BJ (cell line): ENCODE measurements at places on chromosomes 11 and 22.

DNA sequence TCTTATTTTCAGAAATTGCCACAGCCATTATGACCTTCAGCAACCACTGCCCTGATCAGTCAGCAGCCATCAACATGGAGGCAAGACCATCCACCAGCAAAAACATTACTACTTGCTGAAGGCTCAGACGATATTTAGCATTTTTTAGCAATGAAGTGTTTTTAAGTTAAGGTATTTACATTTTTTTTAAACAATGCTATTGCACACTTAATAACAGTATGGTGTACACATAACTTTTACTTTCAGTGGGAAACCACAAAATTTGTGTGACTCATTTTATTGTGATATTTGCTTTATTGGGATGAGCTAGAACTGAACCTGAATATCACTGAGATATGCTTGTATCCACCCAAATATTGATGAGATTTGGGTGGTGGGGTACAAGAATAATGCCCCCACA is 110.9 kb downstream of the TSPAN18 start:
- DNase-seq = peak; percentile 25

- DNase-seq = no peak
Observed at GRCh38 chr11:33753304-33753967, 17.2 kb upstream of the CD59 start.

DNA sequence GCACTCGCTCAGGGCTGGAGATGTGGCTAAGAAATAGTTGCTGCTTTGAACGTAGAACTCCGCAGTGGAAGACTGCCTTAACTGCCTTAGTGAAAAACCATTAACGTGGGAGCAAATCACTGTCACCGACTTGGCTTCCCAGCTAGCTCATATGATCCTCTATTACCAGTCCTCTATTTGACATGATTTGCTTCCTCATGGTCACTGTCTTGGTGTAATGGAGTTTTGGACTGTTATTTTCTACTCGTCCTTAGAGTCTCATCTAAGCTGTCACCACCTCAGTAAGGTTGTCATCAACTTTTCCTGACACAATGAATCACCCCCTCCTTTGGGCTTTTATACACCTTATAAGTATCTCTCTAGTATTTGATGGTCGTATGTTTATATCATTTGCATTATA is 167.1 kb upstream of the NARS2 start:
- DNase-seq = no peak

- no peak for DNase-seq
Observed at GRCh38 chr11:106815209-106815608, 203.1 kb downstream of the GUCY1A2 start.

DNA sequence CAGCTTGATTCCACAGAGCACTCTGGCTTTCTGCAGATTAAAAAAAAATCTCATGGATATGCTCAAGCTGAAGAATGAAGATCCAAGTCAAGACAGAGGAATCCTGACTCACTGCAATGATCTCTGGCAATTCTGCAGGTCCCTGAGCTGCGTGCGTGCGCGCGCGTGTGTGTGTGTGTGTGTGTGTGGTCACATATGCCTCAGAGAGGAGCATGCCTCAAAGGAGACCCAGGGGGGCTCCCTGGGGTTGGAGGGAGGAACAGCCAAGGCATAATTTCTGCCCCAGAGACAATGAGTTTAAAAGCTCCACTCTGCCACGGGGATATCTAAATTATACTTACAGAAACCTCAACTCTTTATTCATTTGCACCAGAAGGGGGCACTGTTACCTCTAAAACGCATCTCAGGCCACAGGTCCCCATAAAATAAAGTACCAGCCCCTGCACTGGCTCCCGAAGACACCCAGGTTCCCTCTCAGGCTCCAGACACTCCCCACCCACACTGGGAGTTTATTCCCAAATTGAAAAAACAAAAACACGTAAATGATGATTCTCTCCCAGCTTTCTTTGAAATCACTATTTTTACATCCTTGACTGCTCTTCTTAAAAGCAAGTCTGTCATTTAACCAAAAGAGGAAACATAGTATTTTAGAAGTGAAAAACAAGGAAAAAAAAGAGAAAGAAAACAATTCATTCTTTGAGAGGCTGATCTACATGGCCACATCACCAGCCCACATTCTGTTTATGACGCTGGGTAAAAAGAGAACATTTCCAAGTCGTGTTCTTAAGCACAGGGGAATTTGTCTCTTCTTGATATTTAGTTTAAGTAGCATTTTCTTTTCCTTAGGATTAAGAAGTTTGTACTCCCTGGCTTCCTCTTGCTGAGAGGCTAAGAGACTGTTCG is 401.0 kb downstream of the LARGE1 start:
- DNase-seq = no peak

GRCh38 chr11:37905707-37906417 is 1307.8 kb upstream of the RAG2 start:
- DNase-seq = no peak

DNA sequence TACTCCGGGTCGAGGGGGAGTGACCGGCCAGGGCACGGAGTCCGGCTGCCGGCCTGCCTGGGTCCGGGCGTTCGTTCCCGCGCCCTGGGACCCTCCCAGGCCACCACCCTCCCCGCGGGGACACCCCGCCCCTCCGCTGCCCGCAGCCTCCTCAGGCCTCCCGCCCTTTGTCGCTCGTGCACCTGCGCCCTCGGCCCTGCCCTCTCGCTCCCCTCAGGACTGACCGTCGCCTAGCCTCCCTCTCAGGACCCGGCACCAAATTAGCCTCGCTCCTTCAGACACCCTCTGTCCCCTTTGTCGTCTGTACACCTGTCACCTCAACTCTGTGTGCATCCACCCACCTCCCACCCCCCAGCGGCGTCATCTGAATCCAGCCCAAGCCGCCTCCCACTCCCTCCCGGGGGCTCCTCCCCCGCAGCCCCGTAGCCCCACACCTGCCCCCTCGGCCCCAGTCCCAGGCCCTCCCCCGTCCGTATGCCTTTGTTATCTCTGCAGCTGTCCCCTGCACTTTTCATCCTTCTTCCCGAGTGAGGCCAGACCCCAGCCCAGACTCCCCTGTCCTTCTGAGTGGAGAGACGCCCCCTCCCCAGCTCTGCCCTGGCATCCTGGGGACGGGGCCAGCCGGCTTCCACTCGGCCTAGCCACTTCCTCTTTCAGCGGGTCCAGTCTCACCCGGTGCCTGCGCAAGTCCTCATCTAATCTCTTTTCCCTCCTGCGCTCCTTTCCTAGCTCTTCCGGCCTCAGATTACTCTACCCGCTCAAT is 643 bp downstream of the TIGD3 start:
- DNase-seq = no peak

GRCh38 chr11:96391698-96392307 is 2.0 kb downstream of the JRKL start:
- DNase-seq = no peak

DNA sequence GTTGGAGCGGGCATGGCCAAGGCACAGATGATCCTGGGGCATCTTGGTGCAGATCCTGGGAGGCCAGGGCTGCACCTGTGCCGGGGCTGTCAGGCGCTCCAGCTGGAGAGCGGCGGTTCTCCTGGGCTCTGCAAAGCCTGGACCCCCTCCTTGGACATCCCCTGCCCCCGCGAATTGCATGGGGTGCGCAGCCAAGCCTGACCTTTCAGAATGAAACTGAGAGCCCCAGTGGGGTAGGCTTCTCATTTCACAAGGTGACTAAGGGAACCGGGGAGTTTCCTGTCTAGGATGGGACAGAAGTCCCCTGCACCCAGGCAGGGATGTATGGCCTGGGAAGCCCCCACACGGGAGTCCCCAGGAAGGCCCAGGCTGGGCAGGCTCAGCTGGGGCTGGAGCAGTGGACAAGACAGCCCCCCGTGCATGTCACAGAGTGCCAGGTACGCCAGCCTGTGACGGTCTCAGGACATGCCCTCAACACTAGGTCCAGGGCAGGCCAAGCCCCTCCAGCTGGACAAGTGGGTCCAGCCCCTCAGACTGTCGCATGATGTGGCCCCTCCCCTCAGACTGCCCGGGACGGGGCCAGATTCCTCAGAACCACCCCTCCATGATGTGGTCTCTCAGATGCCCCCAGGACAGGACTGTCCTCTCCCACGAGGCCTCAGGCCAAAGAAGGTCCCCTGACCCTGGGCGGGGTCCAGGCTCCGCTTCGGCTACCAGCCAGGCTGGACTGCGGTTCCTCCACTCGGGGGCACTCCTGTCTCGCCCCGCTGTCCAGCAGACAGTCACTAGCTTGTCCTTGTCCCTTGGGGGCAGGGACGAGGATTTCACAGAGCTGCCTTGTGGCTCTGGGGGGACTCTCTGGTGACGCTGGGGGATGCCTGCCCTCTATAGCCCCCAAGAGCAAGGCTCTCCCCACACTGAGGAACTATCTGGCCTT is 2.3 kb downstream of the LSP1 start:
- DNase-seq = no peak

DNA sequence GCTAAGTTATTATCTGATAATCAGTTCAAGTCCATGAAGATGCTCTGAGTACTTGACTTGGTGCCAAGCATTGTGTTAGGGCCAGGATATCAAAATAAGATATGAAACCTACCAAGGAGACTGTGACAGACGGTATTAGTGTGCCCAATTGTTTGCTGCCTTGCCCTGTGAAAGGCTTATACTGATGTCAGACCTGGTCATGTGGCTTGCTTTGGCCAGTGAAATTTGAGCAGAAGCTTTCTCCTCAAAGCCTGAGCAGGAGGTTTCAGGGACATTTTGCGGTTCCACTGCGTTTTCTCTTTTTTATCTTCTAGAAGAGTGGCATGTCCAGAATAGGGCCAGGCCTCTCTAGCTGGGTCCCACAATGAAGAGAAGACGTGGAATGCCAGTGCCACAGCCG is 15.8 kb upstream of the PKNOX2 start:
- DNase-seq = no peak

DNA sequence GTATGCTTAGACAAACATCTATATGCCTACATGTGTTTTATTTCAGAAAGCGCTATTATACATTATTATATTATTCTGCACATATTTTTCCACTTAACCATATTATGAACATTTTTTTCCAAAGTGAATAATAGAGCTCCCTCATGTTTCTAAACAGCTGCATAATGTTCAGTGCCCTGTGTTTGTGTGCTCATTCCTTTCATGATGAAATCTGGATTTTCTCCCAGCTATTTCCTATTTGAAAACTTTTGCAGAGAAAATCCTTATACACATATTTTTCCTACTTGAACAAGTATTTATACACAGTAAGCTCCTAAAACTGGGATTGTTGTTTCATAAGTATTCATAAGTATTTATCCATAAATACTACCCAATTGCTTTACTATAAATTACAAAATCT is 18.1 kb upstream of the RFPL2 start:
- no peak for DNase-seq

DNA sequence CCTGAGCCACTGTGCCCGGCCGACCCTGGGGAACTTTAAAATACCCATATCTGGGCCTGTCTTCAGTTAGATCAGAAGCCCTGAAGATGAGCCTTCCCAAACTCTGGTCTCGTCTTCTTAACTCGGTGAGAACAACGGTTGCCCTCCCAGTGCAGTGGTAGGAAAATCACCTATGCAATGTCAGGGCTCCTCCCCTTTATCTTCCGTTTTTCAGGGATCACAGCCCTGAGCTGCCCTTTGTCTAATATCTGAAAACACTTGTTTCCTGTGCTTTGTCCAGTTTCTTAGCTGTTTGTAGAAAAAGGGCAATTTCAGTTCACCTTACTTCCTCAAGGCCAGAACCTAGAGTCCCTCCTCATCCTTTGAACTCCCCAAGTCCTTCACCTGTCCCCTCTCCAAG is 9.4 kb downstream of the DRAP1 start:
- no peak for DNase-seq

DNA sequence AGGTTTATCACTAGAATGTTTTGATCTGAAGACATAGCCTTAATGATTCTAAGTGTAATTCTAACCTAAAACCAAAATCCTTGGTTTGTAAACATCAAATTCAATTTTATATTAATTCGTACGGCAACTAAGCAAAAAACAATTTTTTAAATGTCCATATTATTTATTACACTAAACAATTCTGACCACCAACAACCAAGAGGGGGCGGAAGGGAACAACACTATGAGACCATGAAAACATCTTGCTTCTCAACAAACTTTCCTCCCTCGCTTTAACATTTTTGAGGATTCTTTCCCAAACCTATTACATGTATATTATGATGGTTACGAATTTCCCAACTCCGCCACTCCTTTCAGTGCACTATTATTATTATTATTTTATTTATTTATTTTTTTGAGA is 6.5 kb upstream of the UCP2 start:
- DNase-seq = no peak

DNA sequence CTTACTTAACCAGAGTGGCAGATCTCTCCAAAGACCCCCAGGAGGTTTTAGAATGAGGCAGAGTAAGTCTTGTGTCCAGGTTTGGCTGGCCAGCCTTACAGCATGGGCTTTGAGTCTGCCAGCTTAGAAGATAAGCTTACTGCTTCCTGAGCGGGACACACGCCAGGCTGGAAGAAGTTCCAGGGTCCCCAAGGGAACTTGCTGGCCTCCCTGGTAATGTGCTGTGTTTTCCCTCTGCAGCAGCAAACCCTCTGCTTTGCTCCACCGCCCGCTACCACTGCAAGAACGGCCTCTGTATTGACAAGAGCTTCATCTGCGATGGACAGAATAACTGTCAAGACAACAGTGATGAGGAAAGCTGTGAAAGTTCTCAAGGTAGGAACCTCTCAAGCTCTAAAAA is 154.2 kb downstream of the LDLRAD3 start:
- no peak for DNase-seq

- DNase-seq = no peak
Observed at GRCh38 chr22:19905347-19906276, 36.0 kb upstream of the COMT start.

GRCh38 chr11:8705146-8705545 is 22.6 kb downstream of the RPL27A start:
- no peak for DNase-seq

DNA sequence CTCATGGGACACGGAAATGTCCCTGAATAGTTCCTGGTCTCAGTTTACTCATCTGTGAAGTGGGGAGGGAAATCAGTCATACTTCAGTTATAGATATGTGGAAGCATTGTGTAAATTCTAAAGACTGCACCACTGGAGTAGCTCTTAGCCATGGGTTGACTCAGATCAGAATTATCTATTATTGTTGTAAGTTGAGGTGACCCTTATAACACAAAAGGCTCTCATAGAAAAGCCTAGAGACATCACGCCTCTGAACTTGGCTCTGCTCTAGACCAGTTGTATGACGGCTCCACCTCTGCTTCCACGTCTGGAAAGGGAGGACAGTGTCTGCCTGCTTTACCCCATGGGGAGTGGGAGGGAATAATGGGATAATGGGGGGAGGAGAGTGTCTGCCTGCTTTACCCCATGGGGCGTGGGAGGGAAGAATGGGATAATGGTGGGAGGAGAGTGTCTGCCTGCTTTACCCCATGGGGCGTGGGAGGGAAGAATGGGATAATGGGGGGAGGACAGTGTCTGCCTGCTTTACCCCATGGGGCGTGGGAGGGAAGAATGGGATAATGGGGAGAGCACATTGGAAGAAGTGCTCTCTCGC is 98.2 kb downstream of the AMOTL1 start:
- no peak for DNase-seq
